CD4-positive, CD25-positive, alpha-beta regulatory T cell (primary cell): ENCODE measurements at places on chromosomes 6 and 20. TPM values are rescaled to one million over a fixed set of nuclear protein-coding genes. Genes with fewer than 3 reads are reported as not detected.

DNA sequence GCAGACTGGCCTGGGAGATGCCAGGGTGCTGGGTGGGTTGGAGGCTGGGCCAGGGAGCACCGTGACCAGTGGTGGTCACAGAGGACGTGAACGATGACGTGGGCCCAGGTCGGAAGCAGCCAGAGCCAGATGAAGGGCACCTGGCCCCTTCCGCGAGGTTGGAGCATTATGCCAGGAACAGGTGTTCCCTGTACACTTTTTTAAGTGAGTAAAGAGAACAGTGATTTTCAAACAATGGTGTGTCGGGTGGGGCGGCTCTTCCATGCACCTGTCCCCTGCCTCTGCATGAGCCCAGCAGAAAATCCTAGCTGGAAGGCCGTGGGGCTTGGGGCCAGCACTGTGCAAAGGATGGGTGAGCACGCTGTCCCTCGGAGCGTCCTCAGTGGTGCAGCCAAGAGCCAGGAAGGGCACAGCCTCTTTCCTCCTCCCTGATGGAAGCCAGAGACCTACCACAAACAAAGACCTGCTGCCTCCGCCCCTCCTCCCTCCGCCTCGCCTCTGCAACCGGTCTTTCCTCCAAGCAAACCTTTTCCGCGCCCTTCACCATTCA is 350.5 kb downstream of the ZFAND3 start:
- H3K4me3 ChIP-seq: no peak overlapping the region
- no peak overlapping the region for H3K27ac ChIP-seq
- H3K27me3 ChIP-seq: no peaks in the 10 kb centered on the region
- no peaks in the 10 kb centered on the region for H3K36me3 ChIP-seq

GRCh38 chr6:92586236-92586977 is 833.0 kb downstream of the EPHA7 start:
- H3K27me3 ChIP-seq: no peaks in the 10 kb centered on the region
- DNase-seq: no peak
- H3K27ac ChIP-seq: no peak overlapping the region
- H3K4me3 ChIP-seq: no peak overlapping the region

DNA sequence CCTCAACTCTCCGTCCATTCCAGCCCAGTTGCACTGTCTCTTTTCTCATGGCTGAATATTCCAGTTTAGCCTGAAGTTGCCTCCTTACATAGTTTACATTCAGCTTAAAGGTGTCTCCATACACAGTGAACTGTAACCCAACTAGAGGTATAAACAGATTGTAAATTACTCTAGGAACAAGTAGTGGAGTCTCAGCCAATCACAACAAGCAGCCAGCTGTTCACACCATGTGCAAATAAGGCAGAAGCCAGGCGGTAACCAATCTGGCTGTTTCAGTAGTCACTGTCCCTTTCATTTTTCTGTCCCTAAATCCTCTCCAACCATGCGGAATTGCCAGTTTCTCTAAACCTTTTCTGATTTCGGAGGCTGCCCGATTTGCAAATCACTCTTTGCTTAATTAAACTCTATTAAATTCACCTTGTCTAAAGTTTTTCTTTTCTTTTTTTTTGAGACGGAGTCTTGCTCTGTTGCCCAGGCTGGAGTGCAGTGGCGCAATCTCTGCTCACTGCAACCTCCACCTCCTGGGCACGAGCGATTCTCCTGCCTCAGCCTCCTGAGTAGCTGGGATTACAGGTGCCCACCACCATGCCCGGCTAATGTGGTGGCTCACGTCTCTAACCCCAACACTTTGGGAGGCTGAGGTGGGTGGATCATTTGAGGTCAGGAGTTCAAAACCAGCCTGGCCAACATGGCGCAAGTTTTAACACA is 37.6 kb upstream of the GFOD1 start:
- no peaks in the 10 kb centered on the region for H3K27me3 ChIP-seq
- DNase-seq: no peak
- peaks cover 11% of the 10 kb centered on the region for H3K4me1 ChIP-seq

- H3K36me3 ChIP-seq: peaks cover 44% of the 10 kb centered on the region
- H3K27me3 ChIP-seq: no peaks in the 10 kb centered on the region
- no peak overlapping the region for H3K27ac ChIP-seq
- H3K4me1 ChIP-seq: peaks cover 49% of the 10 kb centered on the region
- H3K4me3 ChIP-seq: peak overlapping the region; percentile 100
- DNase-seq: no peak
Observed at GRCh38 chr6:134171517-134171916, 119.1 kb upstream of the SLC2A12 start.

GRCh38 chr6:42251500-42251899 is 33.8 kb upstream of the MRPS10 start:
- H3K27ac ChIP-seq: no peak overlapping the region
- no peak for DNase-seq
- no peaks in the 10 kb centered on the region for H3K4me1 ChIP-seq
- no peaks in the 10 kb centered on the region for H3K27me3 ChIP-seq
- H3K4me3 ChIP-seq: no peak overlapping the region

GRCh38 chr6:132491303-132491702 is 21.6 kb downstream of the STX7 start:
- H3K27ac ChIP-seq: no peak overlapping the region
- no peaks in the 10 kb centered on the region for H3K27me3 ChIP-seq
- no peak for DNase-seq
- no peak overlapping the region for H3K4me3 ChIP-seq

DNA sequence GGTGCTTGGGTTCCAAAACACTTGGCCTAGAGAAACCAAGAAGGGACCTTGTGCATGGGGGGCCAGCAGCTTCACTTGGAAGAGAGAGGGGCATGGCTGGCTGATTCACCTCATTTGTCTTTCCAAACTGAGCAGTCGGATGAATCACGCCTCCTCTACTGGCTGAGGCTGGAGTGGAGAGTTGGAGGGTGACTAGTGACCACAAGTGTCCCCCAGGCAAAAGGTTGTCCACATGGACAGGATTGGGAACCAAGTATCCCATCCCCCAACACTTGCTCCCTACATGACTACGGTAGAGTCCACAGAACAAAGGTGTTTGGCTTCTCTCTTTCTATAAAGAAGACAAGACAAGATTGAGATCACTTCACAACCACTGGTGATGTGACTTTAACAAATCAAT is 875.6 kb downstream of the QKI start:
- no peaks in the 10 kb centered on the region for H3K4me1 ChIP-seq
- H3K27ac ChIP-seq: no peak overlapping the region
- H3K36me3 ChIP-seq: no peaks in the 10 kb centered on the region

- peak within 1 kb of the TSS; percentile 90 for H3K27ac ChIP-seq
- peak; percentile 95 for DNase-seq
- no peaks in the 10 kb centered on the region for H3K36me3 ChIP-seq
- peak within 1 kb of the TSS; percentile 73 for H3K4me3 ChIP-seq
- no peaks in the 10 kb centered on the region for H3K27me3 ChIP-seq
Observed at GRCh38 chr20:20712474-20713243, at the start of gene RALGAPA2. Gene RALGAPA2, minus strand, starts transcription at chr20:20712644. Its CDS starts 164 bp downstream, at chr20:20712480.

DNA sequence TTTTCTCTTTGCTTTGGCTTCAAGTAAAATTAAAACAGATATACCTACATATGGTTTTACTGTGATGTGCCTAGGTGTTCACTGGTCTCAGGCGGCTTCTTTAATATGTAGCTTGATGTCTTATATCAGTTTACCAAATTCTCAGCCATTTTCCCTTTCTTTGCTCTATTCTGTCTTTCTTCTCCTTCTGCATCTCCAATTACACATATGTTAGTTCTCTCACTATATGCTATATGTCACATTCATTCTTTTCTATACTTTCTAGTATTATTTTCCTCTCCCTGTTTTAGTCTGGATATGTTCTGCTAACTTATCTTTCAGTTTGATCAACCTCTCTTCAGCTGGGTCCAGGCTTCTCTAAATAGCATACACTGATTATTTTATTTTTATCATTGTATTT is 14.4 kb upstream of the WFDC8 start:
- H3K4me1 ChIP-seq: no peaks in the 10 kb centered on the region
- no peaks in the 10 kb centered on the region for H3K36me3 ChIP-seq
- peaks cover 3% of the 10 kb centered on the region for H3K27me3 ChIP-seq
- no peak overlapping the region for H3K27ac ChIP-seq

DNA sequence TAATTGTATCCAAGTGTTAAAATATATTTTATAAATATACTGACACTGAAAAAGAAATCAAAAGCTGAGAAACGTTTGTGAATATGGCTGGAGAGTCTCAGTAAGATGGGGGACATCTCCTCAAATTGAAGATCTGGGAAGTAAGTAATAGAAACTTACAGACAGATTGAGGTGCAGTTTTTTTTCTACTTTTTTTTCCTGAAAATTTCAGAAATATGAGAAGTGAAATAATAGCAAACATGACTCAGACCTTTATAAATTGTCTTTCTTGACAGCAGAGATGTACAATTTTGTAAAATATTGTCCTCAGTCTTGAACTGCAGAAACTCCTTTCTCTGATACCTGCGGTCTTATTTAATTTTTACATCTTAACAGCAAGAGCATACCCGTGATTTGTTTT is 347.1 kb downstream of the UTRN start:
- no peaks in the 10 kb centered on the region for H3K4me1 ChIP-seq
- H3K4me3 ChIP-seq: no peak overlapping the region
- no peak for DNase-seq
- H3K36me3 ChIP-seq: no peaks in the 10 kb centered on the region
- no peak overlapping the region for H3K27ac ChIP-seq

DNA sequence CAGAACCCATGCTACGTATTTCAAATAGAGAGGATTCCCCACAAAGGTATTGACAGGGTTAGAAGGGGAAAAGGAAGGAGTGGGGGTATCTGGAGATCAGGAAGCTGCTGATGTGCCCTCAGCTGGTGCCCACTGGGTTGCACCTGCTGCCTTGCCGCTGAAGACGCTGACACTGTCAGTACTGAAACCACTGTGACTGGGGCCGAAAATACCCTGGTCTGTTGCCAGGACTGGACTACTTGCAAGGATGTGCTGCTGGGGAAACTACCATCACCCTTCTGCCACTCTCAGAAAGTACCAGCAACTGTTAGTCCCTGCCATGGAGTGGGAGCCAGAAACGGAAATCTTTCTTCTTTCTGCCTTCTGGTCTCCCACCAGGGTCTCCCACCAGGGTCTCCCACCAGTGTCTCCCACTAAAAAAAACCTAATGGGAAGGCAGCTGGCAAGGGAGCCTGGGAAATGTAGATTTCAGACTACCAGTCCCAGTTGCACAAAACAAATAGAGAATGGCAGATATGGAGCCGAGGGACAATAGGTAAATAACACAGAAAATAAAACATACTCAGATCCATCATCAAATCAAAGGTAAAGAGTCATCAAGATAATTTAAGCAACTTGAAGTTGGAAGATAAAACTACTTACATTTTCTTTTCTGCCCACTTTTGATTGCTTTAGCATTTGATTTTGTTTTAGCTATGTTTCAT is 204.8 kb downstream of the TPBG start:
- no peak overlapping the region for H3K27ac ChIP-seq
- DNase-seq: no peak
- no peaks in the 10 kb centered on the region for H3K36me3 ChIP-seq
- H3K4me1 ChIP-seq: no peaks in the 10 kb centered on the region
- no peaks in the 10 kb centered on the region for H3K27me3 ChIP-seq

DNA sequence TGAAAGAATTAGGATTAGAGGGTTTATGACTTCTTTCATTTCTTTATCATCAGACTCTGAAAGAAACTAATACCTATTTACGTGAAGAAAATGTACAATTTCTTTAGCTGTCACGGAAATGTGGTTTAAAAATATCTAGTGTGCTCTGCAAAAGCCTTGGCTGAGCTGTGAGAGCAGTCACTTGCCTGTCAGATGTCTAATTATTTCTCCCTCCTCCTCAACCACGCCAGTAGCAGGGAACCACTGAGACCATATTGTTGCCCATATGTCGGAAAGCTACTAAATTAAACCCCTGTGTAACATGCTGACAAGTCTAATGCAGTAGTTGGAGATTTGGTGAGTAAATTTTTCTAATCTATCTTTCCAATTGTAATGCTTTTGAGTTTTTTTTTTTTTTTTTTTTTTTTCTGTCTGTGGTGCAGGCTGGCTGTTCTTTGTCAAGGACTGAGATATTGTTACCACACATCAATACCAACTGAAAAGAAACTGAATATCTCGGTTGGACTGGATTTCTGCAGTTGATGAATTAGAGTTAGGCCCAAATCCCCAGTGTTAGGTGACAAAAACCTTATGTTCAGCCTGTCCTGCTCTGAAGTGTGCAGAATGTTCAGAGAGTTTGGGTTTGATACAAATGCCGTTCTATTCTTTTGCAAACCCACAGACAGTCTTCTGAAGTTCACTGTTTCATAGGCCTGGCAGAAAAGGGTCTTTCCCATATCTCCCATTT is 302.9 kb upstream of the SYNCRIP start:
- H3K4me1 ChIP-seq: no peaks in the 10 kb centered on the region
- H3K4me3 ChIP-seq: no peak overlapping the region
- no peak overlapping the region for H3K27ac ChIP-seq
- DNase-seq: no peak
- no peaks in the 10 kb centered on the region for H3K36me3 ChIP-seq
- no peaks in the 10 kb centered on the region for H3K27me3 ChIP-seq

DNA sequence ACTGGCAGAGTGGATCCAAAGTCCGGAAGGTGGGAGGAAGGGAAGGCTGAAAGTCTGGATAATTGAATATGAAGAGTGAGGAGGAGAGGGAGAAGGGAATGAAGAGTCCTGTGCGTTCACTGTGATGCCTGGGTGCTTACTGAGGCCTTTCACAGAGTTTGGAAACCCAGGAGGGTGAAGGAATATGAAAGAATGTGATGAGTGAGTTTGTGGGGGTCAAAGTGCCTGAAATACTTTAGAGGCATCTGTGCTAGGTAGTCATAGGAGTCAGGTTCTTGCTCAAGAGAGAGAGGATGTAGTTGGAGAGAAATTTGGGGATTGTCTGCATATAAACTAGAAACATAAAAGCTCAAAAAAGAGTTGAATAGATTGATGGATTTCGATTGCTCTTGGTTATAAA is 20.7 kb downstream of the NKX2-4 start:
- H3K4me3 ChIP-seq: no peak overlapping the region
- H3K27me3 ChIP-seq: no peaks in the 10 kb centered on the region
- no peak for DNase-seq
- peaks cover 44% of the 10 kb centered on the region for H3K36me3 ChIP-seq

DNA sequence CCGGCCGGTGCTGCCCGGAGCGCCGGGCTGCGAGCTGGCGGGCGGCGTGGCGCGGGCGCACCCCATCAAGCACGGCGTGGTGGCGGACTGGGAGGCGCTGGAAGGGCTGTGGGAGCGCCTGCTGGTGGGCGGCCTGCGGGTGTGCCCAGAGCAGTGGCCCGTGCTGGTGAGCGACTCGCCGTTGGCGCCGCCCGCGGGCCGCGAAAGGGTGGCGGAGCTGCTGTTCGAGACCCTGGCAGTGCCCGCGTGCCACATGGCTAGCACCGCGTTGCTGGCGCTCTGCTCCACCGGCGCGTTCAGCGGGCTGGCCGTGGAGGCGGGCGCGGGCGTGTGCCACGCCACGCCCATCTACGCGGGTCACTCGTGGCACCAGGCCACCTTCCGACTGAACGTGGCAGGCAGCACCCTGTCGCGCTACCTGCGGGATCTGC is 517 bp downstream of the ACTL10 start:
- H3K4me3 ChIP-seq: peak overlapping the region; percentile 44
- H3K27ac ChIP-seq: peak overlapping the region; percentile 80
- H3K4me1 ChIP-seq: peaks cover 53% of the 10 kb centered on the region
- no peaks in the 10 kb centered on the region for H3K27me3 ChIP-seq
- DNase-seq: no peak

GRCh38 chr6:44128020-44128917 is 915 bp downstream of the TMEM63B start:
- no peak overlapping the region for H3K27ac ChIP-seq
- H3K4me3 ChIP-seq: no peak overlapping the region
- no peaks in the 10 kb centered on the region for H3K36me3 ChIP-seq

POPDC3 gene
- polyA plus RNA-seq: not detected

MAFB gene
- polyA plus RNA-seq: not detected

RHAG gene
- polyA plus RNA-seq: not detected

BMP7 gene
- polyA plus RNA-seq: not detected

CALHM4 gene
- polyA plus RNA-seq: not detected

DNAH8 gene
- 1.2 TPM for polyA plus RNA-seq

THBD gene
- not detected for polyA plus RNA-seq

GGT7 gene
- polyA plus RNA-seq: 6.7 TPM

GSTA2 gene
- polyA plus RNA-seq: not detected

ABHD16A gene
- polyA plus RNA-seq: 34.9 TPM

EFCAB8 gene
- not detected for polyA plus RNA-seq

SERPINB6 gene
- 17.3 TPM for polyA plus RNA-seq

HLA-DQB2 gene
- 3.8 TPM for polyA plus RNA-seq

TNNC2 gene
- 0.49 TPM for polyA plus RNA-seq
